ENCODE measurements at places on chromosomes 2 and 18. TPM values are rescaled to one million over a fixed set of nuclear protein-coding genes. Genes with fewer than 3 reads are reported as not detected.

Gene COL4A4
- total RNA-seq, result 0.08 TPM

Gene ANKRD62
- total RNA-seq, result not detected

Gene SLC66A3
- 37.4 TPM for total RNA-seq

Gene CHRNA1
- total RNA-seq, result 0.17 TPM

Gene TCF23
- total RNA-seq, result not detected

Gene NHEJ1
- total RNA-seq, result 13.2 TPM

Gene KLHL41
- total RNA-seq, result 0.13 TPM

Gene STAT4
- 0.46 TPM for total RNA-seq

Gene RHBDD1
- total RNA-seq, result 24.1 TPM

Measured in lower leg skin (tissue), 4 donors.